ENCODE measurements at places on chromosomes 2 and 18.

GRCh38 chr2:239688122-239688681, 287.4 kb upstream of the HDAC4 start:
- no peak for DNase-seq

GRCh38 chr18:35993013-35993412, 20.5 kb downstream of the RMP24 start:
- DNase-seq: no peak

DNA sequence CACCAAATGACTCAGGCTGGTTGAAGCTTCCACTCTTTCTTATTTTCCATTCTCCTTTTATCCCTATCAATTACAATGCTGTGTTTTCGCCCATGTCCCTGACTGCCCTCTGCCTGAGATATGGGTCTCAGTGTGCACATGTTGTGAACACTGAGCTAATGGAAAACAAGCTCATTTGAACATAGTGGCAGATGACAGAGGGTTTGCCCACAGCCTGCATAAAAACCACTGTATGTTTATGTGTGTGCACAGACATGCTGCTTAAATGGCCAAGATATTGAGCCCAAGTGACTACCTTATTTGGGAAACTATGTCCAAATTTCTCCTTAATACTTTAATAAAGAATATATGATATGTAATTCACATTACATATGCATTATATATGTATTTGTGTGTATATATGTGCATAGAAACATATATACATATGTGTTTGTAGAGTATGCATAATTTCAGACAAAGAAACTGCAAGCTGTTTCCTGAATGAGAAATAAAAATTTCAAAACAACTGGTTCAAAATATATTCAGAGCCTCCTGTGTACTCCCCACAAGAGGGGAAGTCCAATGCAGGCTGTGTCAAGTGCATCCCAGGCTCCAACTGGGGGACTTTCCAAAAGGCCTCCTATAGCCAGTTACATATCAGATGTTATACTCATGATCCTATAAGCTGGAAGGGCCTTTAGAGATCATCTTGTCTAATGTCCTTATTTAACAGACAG, 92.7 kb upstream of the CD302 start:
- DNase-seq: no peak

GRCh38 chr2:142984657-142985056, 107.2 kb downstream of the KYNU start:
- DNase-seq: no peak

DNA sequence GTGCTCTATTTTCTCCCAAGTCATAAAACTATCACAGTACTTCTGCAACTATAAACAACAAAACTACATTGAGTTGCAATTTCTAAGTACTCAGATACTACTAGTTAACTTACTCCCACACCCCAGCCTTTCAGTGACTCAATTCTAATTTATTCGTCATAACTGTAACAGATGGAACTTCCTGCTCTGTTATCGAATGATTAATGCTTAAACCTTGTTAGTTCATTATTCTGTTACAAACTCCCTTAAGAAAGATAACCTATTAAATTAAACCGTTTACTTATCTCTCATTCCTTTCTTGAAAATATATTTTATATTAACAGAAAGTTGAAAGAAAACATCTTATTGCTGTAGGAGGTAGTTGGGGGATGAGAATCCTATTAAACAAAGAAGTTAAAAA, 17.0 kb downstream of the TNFAIP6 start:
- no peak for DNase-seq

GRCh38 chr2:120442923-120443571, 97.1 kb downstream of the INHBB start:
- DNase-seq: no peak

GRCh38 chr2:176174382-176174823, 14.1 kb upstream of the HOXD1 start:
- no peak for DNase-seq

GRCh38 chr2:157836531-157836930, 39.6 kb downstream of the ACVR1 start:
- no peak for DNase-seq

DNA sequence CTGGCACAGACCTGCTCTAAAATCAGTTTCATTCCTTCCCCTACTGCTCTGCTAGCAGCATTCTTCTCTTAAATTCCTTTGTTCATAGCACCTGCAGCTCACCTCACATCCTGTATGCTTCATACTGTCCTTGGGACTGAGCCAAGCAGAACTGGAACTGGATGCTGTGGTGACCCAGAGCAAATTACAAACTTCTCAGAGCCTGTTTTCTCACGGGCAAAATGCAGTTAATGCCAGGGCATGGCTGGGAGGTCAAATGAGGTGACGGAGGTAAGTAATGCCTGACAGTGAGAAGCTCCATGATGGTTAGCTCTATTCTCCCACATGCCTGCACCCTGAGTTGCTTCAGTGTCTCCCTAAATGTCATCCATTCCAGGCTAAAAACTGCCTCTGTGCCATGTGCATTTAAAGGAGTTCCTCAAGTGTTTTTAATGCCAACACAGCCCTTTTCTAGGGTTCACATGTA, 29.7 kb downstream of the C2orf42 start:
- no peak for DNase-seq

- no peak for DNase-seq
These were observed 30.3 kb upstream of the DARS1 start for GRCh38 chr2:136015699-136016098.

- DNase-seq: no peak
These were observed 986.3 kb downstream of the BCL11A start for GRCh38 chr2:59567151-59567550.

DNA sequence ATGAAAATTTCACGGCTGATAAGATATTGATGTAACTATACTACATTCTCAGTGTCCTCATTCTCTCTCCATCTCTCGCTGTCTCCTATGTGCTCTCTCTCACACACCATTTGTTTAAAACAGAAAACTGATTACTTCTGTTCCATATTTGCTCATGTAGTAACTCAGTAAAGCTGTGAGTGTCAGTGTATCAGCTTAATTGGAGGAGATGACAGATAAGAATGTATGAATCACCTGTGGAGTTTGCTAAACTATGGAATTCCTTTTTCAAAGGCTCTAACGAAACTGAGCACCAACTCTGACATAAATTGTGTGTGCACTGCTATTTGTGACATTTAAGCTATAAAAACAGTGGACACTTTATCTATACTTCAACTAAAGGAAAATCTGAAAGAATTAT, 1080.0 kb downstream of the DSC3 start:
- no peak for DNase-seq

GRCh38 chr2:197810491-197810890, 6.1 kb downstream of the PLCL1 start:
- no peak for DNase-seq

DNA sequence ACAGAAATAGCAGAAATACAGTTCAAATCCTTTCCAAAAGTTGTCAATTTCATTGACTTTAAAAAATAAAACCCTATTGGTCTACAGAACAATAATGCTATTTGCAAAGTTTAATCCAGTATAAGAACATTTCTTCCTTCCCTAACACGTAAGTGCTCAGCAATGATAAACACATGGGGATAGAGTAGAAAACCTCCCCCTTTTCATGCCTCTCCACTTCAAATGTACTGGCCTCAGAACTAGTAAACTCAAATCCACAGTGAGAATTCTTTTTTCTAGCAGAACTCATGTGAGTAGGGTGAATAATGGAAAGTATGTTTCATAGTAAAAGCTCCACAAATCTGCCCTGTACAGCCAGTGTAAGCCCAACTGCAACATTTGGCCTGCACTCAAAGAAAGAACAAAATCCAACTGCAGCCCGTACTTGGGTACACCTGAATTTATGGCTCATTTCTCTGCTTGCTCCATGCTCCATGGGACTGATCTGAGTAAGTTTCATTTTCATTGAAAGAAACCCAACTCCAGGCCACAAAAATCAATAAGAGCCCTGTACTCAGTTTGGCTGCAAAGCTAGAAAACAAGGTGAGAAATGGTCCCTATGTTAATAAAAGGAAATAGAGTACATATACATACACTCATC, 115.0 kb upstream of the RMDN2 start:
- DNase-seq: no peak

DNA sequence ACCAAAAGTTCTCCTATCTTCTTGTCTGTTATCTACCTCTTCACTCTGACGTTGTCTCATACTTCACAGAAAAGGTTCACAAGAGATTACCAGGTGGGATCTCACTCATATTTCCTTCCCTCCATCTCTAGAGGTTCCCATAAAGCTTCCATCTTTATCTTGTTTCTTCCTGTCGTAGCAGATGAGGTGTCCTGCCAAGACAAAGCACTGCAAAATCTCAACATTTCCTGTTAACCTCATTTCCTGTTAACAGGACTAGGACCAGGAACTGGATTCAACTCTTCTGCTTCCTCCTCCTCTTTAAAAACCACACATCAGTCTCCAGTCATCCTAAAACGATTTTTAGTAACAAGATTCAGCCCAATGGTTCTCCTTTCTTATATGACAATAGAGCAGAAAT, 512.8 kb upstream of the NRP2 start:
- no peak for DNase-seq

- DNase-seq: no peak
These were observed 63.2 kb downstream of the POLE4 start for GRCh38 chr2:75021672-75022071.

- no peak for DNase-seq
These were observed 550.8 kb upstream of the ZEB2 start for GRCh38 chr2:145070703-145071102.

- no peak for DNase-seq
These were observed 12.2 kb downstream of the EML6 start for GRCh38 chr2:54735636-54736035.

DNA sequence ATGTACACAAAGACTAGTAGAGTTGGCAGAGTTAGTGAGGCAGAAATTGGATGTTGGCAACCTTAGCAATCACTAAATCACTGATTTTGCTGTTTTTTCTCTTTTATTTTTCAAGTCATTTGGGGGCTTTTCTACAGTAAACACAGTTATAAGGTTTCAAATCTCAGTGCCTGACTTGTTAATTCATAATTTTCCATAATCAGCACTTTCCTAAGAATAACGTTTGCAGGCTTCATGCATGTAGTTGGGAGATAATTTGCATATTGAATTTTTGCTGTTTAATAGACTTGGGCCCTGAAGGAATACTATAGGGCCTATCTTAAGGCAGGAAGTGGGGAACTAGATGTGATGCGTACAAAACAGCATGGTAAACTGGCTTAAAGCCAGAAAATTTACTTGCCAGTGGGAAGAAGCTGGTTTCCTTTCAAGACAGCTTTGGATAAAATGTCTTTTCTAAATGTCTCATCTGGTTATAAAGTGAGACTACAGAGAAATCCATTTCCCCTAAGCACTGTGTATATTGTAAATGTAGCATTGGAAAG, 127.2 kb upstream of the SMIM21 start:
- DNase-seq: no peak

GRCh38 chr18:79986726-79987125, 1.6 kb downstream of the TXNL4A start:
- no peak for DNase-seq

- no peak for DNase-seq
These were observed 132.6 kb upstream of the NABP1 start for GRCh38 chr2:191545361-191545760.

- no peak for DNase-seq
These were observed 18.2 kb downstream of the CYBRD1 start for GRCh38 chr2:171540437-171540836.

DNA sequence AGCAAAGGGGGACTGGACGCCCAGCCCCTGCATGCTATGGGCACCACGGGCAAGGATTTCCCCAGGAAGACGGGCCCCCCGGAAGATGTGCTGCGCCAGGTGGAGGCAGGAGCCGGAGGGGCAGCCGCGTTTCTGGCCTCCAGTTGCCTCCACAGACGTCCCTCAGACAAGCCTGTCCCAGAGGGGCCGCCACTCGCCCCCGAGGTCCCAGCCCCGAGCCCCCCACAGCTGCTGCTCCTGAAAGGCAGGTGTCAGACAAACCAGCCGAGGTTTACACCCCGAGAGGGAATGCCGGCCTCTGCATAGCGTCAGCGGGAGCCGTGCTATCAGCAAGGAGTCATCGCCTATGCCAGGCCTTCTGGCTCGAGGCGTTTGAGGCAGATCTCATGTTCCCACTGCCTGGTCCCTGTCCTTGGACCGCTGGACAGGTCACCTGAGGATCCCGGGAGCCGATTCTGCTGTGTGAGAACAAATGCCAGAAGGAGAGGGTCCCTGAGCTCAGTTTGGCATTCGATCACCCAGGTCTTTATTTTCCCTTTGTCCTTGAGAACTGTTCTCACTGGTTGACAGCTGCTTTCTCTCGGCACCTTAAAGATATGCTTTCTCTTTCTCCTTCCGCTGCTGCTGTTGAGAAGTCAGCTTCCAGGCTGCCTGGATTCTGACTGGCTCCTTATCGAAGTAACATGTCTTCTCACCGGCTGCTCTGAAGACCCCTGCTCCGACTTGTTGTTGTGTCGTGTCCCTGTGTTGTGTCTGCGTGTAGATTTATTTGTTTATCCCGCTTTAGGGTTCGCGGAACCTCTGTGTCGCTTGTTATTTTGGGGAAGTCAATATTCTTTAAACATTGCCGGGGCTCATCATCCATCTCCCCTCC, 20.6 kb downstream of the CROCC2 start:
- no peak for DNase-seq

DNA sequence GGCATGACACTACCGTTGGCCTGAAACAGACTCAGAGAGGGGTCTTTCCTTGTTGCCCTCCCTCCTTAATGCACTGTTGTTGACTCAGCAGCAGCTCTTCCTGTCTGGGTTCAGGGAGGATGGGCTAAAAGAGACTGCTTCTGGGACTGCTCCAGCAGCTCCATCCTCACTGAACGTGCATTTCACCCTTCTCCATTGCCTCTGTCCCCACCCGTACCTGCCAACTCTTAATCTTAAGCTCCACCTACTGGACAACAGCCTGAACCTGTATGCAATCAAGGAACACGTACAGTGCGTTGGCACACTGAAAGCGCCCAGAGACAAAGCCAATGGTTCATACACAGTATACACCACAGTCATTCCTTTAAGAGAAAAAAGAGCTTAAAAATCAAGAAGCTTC, 230.8 kb upstream of the RAB6C start:
- no peak for DNase-seq

DNA sequence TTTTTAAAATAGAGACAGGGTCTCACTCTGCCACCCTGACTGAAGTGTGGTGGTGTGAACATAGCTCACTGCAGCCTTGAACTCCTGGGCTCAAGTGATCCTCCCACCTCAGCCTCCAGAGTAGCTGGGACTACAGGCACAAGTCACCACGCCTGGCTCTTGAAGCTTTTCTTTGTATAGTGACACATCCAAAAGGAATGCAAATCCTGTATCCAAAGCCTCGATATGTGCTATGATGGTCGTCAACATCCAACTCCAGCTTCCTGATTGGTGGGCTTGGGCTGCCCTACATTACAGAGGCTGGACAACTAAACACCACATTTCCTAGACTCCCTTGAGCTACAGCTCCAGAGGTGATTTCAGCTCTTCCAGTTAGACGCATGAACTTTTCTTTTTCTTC, 101.7 kb upstream of the PGAP1 start:
- no peak for DNase-seq

GRCh38 chr18:79634593-79635426, 44.8 kb upstream of the CTDP1 start:
- DNase-seq: no peak

GRCh38 chr2:73862987-73863386, 29.8 kb upstream of the ACTG2 start:
- no peak for DNase-seq

All from caudate nucleus (tissue), 63 donors.